ENCODE measurements at places on chromosomes 4 and X.

GRCh38 chr4:139460565-139460964 is 6.6 kb downstream of the RAB33B start:
- no peak for DNase-seq

GRCh38 chr4:11326021-11326420 is 102.7 kb downstream of the HS3ST1 start:
- DNase-seq, result peak; percentile 90

DNA sequence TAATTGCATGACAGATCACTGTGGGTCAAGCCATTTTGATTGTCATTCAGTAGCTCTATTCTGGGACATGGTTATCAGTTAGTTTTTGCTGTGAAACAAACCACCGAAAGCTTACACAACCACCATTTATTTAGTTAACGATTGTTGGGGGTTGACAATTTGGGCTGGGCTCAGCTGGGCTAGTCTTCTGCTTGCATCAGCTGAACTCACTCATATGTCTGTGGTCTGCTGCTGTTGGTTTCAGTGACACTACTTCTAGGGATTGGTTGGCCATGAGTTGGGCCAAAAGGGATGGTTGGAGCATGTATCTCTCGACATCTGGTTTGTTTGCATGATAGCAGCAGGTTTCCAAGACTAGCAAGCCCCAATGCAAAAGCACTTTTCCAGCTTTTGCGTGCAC is 5.3 kb upstream of the SMIM10 start:
- DNase-seq, result no peak

- DNase-seq, result no peak
These were observed 1500.0 kb downstream of the STIM2 start for GRCh38 chr4:28360681-28361080.

- no peak for DNase-seq
These were observed 525.5 kb upstream of the BOD1L1 start for GRCh38 chr4:14152834-14153519.

GRCh38 chr4:145043306-145043705 is 54.7 kb downstream of the ANAPC10 start:
- DNase-seq, result no peak

DNA sequence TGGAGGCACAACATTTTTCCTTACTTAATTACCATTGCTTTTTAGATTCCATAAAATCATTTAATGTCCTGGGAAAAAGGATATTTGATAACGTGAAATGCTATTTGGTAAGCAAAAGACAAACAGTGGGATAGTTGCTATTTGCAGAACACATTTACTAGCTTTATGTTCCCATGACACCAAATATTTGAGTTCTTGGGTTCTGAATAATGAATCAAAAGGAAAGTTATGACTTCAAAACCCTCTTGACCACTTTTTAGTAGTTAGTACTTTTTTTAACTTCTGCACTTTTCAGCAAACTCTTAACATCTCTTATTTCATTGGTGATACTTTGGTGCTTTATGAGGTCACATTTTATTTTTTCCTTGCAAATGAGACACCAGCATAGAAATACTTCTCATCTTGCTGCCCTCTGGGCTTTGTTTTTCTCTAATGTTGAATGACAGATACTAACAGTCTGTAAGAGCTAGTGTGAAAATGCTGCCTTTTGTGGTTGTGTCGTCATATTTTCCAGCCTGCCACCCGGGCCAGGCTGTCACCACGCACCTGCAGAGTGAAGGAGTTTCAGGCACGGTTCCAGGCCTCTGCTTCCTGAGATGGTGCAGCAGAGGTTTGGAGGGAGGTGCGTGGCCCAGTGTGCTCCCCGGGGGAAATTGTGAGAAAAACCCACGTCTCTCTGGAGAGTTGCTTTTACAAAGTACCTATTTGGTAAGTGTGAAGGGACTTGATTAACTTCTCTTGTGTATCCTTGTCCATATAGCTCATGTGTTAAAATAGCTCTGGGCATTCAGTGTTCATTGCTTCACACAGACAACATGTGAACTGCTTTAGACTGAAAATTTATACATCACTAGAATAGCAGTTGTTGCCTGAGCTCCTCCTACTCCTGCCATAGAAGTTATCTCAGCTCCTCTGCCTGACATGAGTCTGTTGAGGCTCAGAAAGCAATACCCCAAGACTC is 34.7 kb downstream of the MSL3 start:
- DNase-seq, result no peak

- DNase-seq, result no peak
These were observed 41.8 kb upstream of the HS3ST1 start for GRCh38 chr4:11470438-11471045.

DNA sequence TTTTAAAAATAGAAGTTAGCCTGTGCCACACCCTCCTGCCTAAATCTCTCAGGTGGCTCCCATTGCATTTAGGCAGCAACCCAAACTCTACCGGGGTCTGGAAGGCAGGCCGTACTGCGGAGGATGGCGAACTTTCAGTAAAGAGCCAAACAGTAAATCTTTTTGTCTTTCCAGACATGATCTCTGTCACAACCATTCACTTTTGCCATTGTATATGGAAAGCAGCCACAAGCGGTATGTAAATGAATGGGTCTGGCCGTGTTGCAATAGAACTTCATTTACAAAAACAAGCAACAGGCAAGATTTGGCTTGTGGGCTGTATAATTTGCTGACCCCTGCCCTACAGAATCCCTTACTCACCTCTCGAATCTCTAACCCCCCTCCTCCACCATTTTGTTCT is 3.3 kb downstream of the RADX start:
- DNase-seq, result no peak

GRCh38 chr4:33989820-33990443 is 2254.4 kb downstream of the ARAP2 start:
- DNase-seq, result no peak

- DNase-seq, result no peak
These were observed 56.7 kb upstream of the ENPP6 start for GRCh38 chr4:184274286-184274951.

DNA sequence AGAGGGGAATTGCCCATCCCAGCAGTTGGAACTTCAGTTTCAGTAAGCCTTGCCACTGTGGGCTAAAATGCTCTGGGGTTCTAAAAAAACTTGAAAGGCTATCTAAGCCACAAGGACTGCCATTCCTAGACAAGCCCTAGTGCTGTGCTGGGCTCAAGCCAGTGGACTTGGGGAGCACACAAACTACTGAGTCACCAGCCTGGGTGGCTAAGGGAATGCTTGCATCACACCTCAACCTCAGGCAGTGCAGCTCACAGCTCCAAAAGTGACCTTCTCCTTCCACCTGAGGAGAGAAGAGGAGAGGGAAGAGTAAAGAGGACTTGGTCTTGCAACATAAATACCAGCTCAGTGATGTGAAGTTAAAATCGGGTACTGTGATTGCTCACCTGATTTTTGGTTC is 116.7 kb upstream of the GLRA2 start:
- no peak for DNase-seq

DNA sequence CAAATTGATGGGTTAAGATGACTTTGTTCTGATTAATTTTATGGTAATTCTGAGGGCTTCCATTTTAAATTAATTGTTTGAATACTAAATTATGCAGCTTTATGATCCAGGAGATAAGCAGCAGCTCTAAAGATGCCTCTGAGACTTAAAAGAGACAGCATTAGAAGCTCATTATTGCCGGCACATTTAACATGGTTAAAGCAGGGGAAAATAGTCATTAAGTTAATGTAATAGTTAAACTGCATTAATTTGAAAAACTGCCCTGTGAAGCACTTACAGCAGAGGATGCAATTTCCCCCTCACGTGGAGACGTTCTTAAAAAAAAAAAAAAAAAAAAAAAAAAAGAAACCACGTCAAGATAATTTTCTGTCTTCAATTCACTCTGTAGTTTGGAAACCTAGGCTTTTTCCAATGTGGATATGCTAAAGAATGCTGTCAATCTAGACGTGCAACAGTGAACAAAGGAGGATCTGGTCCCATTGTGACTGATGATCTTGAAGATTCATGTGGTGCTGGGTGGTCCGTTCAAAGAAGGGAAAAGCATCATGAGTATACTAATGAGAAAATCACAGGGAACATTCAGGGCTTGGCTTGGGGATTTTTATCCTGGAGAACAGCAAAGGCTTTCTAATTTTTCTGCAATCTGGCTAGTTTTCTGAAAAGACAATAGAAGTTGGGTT is 440.6 kb upstream of the HS3ST1 start:
- DNase-seq, result no peak

DNA sequence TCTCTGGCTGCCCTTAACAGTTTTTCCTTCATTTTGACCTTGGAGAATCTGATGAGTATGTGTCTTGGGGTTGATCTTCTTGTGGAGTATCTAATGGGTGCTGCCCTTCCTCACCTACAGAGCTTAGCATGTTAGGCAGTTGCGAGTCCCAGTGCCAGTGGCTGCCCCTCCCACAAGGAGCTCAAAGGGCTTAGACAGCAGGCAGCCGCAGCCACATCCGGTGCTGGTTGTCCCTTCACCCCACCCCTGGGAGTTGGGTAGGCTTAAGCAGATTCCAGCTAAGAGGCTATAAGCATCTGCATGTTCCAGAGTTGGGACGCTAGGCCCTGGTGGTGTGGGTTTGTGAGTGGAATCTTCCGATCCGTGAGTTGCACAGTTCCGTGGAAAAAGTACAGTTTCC is 322.1 kb upstream of the ARX start:
- DNase-seq, result no peak

DNA sequence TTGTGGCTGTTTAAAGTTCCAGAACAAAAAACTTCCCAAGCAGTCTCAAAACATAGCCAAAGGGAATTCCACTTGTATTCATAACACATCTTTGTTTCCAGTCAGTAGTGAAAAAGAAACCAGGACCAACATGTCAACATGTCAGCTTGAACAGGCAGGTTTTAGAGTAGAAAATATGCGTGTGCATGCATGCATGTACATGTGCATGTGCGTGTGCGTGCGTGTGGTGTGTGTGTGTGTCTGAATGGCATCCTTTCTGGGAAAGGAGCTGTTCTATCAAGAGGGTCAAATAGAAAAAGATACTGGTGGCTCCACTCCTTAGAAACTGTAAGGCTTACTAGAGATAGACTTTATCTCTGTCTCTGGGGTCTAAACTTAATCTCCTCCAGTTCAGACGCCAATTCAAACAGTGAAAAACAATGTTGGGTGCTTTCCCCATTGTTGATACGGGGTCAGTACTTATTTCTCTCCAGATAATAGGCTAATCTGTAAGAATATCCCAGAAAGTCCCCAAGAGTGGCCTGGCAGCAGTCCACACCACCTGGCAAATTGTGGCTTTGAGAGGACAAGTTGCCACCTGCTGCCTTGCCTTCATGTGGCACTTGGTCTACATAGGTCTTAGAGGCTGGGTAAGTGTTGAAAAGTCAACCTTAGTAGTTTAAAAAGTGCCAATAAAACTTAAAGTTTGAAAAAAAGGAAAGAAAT is 110.4 kb downstream of the SCD5 start:
- DNase-seq, result no peak

- DNase-seq, result peak; percentile 52
These were observed 82.8 kb downstream of the LIMCH1 start for GRCh38 chr4:41620594-41621256.

DNA sequence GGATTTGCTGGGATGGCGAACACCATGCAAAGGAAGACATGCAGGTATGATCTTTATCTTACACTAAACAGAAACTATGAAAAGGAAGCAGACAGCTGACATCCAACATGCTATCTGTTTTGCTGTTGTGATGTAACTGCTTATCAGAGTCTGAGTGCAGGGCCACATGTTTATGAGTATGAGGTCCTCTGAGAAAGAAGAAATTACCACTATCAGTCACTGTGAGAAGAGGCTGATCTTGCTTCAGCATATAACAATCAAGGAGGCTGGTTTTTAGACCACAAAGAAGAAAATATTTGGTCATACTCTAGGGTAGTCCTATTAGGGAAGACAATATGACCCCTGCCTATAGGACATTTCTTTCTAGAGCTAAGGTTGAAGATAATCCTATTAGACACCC is 18.5 kb downstream of the CLGN start:
- DNase-seq, result no peak

DNA sequence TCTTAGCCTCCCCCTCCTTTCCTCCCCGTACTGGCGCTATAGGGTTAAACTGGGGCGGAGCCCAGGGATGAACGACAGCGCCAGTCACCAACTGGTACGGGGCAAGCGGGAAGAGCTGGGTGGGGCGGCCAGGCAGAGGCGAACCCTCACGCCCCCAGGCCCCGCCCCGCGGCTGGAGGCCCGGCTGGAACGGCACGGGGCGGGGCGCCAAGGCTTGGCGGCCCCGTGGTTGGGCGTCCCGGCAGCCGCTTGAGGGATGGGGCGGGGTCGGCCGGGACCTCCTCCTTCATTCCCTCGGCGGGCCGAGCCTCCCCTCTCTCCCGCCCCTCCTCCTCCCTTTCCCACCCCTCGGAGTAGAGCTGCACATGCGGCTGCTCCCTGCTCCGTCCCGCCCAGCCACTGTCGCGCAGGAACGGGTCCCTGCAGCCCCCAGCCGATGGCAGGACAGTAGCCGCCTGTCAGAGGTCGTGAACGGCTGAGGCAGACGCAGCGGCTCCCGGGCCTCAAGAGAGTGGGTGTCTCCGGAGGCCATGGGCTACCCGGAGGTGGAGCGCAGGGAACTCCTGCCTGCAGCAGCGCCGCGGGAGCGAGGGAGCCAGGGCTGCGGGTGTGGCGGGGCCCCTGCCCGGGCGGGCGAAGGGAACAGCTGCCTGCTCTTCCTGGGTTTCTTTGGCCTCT is at the start of gene EDA:
Gene EDA (plus strand): TSS at position 335 of the 678 bp plus-strand sequence.
- no peak for DNase-seq

- DNase-seq, result no peak
These were observed at the start of gene PRKX for GRCh38 chrX:3713225-3713936. Gene PRKX, minus strand, starts transcription at chrX:3713649. Its CDS starts 396 bp downstream, at chrX:3713253.

- no peak for DNase-seq
These were observed 16.0 kb upstream of the SEPTIN6 start for GRCh38 chrX:119708936-119709335.

- no peak for DNase-seq
These were observed 484.2 kb downstream of the BCOR start for GRCh38 chrX:39613482-39613995.

DNA sequence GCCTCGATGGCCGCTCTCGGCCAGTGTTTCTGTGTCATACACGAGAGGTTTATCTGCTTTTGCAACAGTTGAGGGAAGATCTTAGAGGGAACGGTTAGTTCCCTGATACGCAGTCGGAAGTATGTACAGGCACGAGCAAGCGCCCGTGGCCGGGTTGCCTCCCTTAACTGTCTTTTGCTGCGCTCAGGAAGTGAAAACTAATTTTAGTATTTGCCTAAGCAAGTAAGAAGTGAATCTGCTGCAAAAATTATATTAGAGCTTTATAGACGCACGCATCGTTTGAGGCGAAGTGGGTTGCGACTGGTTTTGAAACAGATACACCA is 695 bp downstream of the MTM1 start:
- no peak for DNase-seq

DNA sequence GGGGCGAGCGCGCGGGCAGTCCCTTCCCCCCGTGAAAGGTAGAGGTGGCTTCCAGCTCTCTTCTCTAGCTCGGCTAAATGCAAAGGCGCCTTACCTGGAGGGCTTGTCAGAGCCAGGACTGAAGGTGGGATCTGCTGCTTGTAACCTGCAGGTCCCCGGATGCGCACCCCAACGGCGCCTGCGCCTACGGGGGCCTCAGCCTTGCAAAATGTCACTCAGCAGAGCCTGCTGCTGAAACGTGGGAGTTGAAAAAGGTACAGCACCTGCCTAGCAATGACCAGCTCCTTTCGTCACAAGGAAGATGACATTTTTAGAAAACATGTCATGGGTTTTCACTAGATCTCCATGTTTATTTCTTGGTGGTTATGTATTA is 583 bp downstream of the ABHD18 start:
- no peak for DNase-seq

GRCh38 chr4:131347816-131348215 is 1801.3 kb upstream of the PCDH10 start:
- no peak for DNase-seq

- no peak for DNase-seq
These were observed 37.7 kb downstream of the DLG3 start for GRCh38 chrX:70482300-70482699.

All from NCI-H187 treated with DMSO at 0.1 percent for 48 hours (cell line).